Umbilical cord (tissue), 2 donors: ENCODE measurements at places on chromosomes 7 and 10. TPM values are rescaled to one million over a fixed set of nuclear protein-coding genes. Genes with fewer than 3 reads are reported as not detected.

- no peak for DNase-seq
Observed at GRCh38 chr10:124350806-124351205, 67.9 kb downstream of the OAT start.

- no peak for DNase-seq
Observed at GRCh38 chr7:11506417-11506816, 325.6 kb downstream of the THSD7A start.

- no peak for DNase-seq
Observed at GRCh38 chr10:100775386-100775785, 30.0 kb downstream of the PAX2 start.

GRCh38 chr10:71708301-71708703 lies 11.3 kb downstream of the C10orf105 start:
- no peak for DNase-seq

- DNase-seq, result no peak
Observed at GRCh38 chr7:120169996-120170783, 102.8 kb upstream of the KCND2 start.

Gene CALCR
- 0.48 TPM for total RNA-seq
